Hindlimb muscle (tissue), 1 donor: ENCODE measurements at places on chromosomes 2 and 18.

GRCh38 chr2:215619989-215620388, 184.1 kb upstream of the FN1 start:
- no peak for DNase-seq

DNA sequence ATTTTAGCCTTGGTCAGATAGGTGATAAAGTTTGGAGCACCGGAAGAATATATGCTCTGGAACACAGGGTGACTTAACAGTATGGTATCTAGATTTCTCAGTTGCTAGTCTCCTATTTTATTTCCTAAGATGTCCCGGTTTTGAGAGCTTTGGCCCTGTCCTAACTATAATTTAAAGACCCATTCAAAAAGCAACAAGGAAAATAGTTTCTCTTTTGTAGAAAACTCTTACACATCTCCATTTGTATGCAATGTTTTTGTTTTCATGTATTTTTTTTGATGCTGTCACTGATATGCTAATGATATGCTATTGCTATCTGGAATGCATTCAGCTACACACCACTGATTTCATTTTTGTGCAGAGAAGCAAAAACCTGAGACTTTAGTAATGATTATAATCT, 237.8 kb downstream of the GPD2 start:
- DNase-seq: no peak

DNA sequence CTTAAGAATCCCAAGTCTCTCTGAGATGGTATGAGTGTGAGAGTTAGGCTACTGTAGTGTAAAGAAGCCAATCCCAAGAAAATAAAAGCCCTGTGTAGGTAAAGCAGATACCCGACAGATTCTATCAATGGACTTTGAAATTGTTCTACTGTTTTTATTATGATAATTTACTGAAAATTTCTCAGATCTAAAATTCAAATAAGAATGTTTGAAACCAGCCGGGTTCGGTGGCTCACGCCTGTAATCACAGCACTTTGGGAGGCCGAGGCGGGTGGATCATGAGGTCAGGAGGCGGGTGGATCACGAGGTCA, 208.3 kb upstream of the SPRED2 start:
- no peak for DNase-seq

GRCh38 chr2:1791685-1792435, 47.5 kb upstream of the PXDN start:
- no peak for DNase-seq

DNA sequence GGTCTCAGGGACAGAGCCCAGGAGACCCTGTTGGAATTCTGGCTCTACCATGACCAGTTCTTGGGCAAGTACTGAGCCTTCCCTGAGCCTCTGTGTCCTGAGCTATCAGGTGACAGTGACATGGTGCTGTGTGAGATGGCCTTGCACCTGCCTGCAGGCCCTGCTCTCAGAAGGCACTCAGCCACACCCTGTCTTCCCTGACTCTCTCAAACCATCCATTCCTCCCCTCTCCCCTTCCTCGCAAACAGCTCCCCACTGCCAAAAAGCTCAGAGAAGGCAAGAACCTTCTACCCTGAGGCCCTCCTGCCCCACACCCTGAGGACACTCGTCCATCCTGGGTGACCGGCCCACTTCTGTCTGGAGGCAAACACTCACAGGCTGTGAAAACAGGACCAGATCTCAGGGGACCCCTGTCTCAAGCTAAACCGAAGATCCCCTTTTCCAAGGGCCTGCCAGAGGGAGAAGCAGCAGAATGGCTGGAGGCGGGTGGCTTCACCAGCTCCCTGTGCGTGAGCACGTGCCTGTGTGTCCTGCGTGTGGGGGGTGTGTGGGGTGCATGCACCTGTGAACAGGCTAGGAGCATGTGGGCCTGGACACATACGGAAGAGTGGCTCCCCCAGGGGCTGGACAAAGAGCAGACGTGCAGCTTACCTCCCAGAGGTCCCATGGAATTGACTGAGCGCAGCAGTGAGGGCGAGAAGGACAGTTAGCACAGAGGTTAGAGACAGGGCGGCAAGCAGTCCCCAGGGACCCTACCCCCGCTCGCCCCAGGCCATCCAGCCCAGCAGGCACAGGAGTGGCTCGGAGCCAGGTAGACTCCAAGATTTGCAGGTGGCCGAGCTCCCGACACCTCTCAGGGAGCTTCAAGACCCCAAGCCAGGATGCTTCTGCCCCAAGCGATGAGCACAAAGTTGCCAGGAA, 53.9 kb downstream of the BIN1 start:
- DNase-seq: no peak

GRCh38 chr2:29723255-29724001, 198.0 kb downstream of the ALK start:
- no peak for DNase-seq

DNA sequence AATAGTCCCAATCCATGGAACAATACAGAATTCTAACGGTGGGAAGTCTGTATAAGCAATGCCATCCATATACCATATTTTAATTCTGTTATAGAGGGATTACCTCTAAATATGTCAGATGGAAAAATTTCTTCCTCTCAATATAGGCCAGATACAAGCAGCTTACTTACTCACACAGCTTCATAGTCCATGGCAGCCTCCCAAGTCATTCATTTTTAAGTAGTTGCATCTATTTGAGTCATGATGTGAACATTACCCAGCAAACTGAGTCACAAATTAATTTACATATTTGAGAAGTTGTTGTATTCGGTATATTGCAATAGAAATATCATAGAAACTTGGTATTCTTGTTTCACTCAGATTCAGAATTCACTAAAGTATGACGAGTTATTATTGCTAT, 20.3 kb downstream of the TBR1 start:
- no peak for DNase-seq

- no peak for DNase-seq
Observed at GRCh38 chr2:237236188-237236587, 150.5 kb downstream of the COPS8 start.

DNA sequence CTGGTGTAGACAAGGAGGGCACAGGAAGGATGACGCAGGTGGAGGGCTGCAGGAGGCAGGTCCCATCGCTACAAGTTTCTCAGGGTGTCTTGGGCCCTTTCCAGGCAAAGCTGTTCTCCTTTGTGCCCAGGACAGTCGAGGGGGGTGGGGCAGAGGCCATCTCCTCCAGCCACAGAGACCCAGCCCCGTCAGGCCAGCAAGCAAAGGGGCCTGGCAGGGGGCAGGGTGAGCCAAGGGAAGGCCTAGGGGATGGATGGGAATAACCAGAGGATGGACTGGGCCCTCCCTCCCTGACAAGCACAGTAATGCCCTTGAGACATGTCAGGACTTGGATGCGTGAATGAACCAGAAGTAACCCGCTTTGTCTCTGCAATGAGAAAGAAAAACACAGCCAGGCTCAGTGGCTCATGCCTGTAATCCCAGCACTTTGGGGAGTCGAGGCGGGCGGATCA, 6.3 kb downstream of the TCF23 start:
- no peak for DNase-seq

DNA sequence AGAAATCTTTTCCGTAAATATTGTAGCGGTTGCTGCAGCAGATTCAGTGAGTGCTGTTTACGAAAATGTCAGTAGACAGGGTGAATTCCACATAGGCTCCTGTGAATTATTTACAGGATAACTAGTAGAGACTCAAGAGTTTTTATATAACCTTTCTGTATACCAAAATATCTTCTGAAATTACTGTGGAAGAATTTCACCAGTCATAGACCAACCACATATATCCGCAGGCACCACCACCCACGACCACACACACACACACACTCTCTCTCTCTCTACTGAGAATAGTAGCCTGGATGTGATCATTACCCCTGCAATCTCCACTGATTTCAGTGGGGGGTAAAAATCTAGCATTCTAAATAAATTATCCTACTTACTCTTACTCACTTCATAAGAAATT, 341.8 kb downstream of the RBM43 start:
- DNase-seq: no peak

DNA sequence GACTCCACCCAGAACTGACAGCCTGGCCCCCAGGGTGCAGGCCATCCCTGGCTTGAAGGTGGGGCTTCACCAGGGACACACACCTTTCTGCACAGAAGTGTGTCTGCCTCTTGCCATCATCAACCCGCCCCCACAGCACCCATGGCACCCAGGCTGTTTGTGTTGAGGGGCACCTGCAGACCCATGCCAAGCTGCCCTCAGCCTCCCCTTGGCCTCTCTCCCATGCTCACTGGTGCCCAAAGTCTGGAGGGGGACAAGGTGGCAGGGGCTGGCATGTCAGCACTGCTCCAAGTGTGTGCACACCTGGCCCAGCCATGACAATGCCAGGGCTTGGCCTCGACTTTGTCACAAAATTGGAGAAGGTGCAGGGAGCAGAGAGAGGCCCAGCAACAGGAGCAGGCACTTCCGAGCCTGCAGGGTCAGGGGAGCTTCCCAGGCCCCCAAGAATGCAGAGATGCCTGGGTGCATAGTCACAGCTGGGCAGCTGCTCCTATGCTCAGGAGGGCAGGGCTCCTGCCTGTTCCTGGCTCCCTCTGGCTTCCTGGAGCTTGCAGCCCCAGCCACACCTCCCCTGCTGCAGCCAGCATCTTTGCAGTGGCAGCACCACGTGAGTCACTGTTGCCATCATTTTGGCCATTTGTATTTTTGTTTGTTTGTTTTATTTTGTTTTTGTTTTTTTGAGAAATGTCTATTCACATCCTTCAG, 280.6 kb upstream of the UBE2E3 start:
- DNase-seq: no peak

DNA sequence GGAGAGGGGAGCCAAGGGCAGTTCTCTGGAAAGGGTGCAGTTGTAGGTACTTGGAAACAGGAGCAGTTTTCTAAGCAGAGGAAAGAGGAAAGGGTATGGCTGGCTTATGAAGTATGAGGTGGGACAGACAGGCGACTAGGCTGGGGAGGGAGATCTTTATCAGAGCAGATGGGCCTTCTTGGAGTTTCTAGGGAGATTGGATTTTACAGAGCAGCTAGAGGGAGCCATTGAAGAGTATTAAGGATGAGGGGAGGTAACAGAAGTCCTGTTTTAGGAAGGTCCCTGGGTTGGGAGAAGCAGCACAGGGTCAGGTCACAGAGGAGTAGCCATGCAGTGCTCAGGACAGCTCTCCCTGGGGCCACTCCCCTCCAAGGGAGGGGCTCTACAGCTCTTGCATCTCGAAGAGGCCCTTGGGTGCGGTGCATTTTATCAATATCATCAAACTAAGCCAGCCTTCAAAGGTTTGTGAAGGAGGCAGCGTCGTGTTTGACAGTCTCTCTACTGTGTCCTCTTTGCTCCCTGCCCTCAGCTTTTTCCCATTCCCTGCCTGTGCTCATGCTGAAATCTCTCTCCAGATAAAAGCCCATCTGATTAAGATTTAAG, 154.3 kb downstream of the SETBP1 start:
- DNase-seq: no peak

GRCh38 chr2:36369716-36370115, 14.1 kb downstream of the CRIM1 start:
- DNase-seq: no peak

DNA sequence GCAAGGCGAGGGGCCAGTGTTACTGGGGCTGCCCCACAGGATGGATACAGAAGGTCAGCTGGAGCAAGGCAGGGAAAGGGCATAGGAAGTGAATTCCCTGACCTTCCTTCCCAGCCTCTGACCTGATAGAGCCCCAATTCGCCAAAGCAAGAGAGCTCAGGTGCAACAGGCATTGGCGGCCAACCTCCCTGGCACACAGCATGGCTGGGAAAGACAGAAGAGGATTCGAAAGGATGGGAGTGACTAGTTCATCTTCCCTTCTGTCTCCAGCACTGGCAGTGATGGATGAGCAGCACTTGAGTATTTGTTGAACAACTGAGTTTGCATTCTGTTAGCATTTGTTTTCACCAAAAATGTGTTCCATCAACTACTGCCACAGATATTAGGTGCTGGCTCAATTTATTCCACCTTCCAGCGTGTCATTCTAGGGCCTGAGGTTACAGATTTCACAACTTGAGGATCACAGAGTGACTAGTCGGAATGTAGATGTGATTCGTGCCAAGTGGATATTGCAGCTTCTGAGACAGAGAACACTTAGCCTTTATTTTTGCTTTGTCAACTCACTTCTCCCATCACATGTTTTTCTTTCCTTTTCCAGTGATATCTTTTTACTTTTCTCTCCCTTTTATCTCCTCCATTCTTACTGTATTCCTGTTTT, 6.2 kb downstream of the COPS8 start:
- no peak for DNase-seq

DNA sequence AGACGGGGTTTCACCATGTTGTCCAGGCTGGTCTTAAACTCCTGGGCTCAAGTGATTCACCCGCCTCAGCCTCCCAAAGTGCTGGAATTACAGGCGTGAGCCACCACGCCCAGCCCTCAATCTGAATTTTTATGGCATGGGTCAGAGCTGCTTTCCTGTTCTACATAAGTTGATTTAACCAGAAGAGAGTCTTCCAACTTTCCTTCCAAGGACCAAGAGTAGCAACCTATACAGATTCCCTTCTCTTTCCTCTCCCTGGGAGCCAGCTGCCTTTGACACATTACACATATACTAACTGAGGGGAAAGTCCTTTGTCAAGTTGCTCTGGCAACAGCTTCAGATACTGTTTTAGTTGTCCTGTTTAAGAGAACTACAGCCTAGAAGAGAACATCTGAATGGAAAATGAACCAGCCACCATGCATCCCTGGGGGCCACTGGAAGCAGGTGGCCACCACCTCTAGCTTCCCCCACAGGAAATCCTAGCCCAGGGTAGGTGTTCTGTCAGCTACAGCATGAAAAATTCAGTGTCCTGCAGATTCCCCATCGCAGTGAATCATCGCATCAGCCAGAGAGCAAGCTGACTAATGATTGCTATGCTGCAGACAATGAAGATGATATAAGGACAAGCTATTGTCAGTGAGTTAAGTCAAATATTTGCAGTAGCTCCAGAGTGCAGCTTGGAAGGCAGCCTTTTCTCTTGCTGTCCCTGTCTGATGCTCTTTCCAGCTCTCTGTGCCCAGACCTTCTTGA, 62.9 kb downstream of the POMC start:
- DNase-seq: no peak

DNA sequence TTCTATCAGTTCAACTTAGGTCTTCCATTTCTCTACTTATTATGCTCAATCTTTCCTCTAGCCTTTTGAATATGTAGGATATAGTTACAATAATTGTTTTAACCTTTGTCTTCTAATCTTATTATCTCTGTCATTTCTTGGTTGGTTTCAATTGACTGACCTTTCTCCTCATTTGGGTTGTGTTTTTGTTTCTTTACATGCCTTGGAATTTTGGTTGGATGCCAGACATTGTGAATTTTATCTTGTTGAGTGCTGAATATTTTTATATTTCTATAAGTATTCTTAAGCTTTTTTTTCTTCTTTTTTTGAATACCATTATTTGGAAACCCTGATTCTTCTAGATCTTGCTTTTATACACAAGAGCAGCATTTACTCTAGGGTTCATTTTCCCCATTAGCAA, 30.7 kb upstream of the TMEM247 start:
- no peak for DNase-seq

- DNase-seq: no peak
Observed at GRCh38 chr2:230161184-230161583, 58.6 kb downstream of the SP110 start.

DNA sequence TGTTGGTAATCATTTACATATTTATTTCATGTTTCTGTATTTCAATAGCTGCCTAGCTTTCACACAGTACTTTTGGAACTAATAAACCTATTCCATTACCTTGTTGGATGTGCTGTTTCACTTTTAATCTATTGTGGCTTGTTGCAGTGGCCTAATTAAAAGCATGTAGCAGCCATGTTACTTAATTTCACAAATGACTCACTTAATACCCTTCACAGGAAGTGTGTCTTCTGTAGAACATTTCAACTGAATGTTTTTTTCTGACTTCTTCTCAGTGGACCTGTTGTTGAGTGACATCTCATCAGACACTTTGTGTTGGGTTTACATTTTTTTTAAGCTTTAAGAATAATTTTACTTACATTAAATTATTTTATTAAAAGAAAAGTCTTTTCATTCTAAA, 260.5 kb upstream of the THUMPD2 start:
- no peak for DNase-seq

- peak; percentile 86 for DNase-seq
Observed at GRCh38 chr18:55869556-55870501, 281.8 kb upstream of the TCF4 start.
